ENCODE measurements at places on chromosomes 1 and 21.

DNA sequence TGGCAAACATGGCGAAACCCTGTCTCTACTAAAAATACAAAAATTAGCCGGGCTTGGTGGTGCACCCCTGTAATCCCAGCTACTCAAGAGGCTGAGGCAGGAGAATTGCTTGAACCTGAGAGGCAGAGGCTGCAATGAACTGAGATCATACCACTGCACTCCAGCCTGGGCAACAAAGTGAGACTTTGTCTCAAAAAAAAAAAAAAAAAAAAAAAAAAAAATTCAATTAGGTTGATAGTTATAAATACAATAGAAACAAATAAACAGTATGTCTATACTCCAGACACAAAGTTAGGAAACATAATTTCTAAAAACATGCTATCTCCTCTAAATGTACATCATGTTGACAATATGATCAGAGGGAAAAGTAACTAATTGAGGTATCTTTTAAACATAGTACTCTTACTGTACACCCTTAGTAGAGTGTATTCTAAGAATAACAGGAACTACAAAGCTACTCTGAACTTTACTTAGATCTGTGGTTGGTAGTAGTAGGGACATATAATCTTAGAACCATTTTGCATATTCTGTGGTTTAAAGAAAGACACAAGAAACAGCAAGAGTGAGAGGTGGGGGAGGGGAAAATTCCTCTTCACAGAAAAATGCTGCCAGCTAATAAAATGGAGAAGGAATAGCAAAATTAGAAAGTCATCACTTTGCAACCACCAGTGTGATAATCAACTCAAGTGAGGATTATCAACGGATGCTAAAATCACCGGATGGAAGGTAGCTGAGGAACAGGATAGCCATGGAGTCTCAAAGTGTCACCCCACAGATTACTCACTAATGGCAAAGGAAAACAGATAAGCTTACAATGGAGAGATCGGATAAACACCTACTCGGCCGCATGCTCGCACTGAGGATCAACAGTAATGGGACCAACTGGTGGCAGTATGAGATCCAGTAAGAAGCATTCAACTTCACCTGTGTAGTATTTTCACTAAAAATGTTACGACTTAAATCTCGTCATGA, 35.0 kb downstream of the MTOR start:
- no peak for DNase-seq

GRCh38 chr1:24275510-24275909, 43.6 kb upstream of the GRHL3 start:
- DNase-seq, result no peak

- no peak for DNase-seq
Measured at GRCh38 chr1:151802372-151802771, 2.8 kb downstream of the LINGO4 start.

DNA sequence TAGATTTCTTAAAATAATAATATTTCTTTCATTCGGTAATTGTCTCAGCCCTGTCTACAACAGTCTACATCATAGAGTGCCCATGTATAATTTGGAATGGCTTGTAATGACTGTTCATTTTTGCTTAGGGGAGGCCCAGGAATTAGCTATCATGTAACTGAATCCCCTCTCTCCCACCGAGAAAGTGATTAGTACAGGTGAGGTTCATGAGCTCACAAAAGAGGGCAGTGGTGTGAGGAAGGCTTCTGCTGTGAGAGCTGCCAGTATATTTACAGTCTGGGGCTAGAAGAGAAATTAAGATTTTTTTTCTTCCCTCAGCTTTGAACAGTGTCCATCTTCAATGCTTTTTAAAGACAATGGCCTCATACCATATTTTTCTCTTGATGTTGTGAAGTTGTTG, 340.7 kb downstream of the ADGRL2 start:
- no peak for DNase-seq

DNA sequence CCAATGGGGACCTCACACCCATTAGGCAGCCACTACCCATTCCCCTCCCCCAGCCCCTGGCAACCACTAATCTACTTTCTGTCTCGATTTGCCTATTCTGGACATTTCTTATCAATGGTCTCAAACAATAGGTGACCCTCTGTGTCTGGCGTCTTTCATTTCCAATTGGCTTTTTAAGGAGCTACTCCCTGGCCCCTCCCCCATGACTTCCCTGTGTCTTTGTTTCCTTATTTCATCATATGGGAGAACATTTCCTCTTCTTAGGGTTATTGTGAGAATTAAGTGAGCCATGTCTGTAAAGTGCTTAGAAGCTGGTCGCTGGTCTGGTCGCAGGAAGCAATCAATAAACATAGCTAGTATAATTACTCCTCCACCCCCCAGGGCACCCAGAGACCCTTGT, 80.9 kb downstream of the SPSB1 start:
- no peak for DNase-seq

DNA sequence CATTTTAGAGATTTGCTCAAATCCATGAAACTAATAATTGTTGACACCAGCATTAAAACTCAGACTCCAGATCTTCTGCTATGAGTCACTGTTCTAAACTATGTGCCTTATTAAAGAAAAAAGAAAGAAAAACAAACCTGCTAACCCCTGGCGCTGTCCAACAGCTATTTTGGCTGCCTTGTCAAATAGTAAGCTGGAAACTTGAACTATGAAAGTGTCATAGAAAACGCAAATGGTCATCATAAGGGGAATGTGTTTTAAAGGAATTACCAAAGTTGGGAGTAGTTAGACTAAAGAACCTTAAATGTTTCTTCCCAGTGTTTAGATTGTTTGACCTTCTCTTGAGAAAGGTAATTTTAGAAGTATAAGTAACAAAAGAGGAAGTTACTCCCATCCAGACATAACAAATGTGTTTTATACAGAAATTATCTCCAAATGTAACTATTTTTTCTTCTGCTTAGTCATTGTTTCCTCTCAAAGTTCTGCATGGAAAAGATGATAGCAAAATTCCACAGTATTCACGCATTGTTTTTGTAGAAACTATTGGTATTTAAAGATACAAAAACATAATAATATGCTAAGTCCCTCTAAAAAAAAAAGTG, 272.4 kb downstream of the TPR start:
- DNase-seq, result no peak

- no peak for DNase-seq
Measured at GRCh38 chr1:183804916-183805841, at the start of gene RGL1. TSS of gene RGL1 (plus strand) at chr1:183805120. CDS start at chr1:183805298, 178 bp downstream.
